PC-3 (cell line): ENCODE measurements at places on chromosomes 7 and 10. TPM values are rescaled to one million over a fixed set of nuclear protein-coding genes. Genes with fewer than 3 reads are reported as not detected.

- DNase-seq: no peak
Observed at GRCh38 chr7:33720870-33721269, 184.5 kb upstream of the BMPER start.

C10orf143 gene
- total RNA-seq: 0.29 TPM in 1 of 2 replicates, not detected in the other

DNA sequence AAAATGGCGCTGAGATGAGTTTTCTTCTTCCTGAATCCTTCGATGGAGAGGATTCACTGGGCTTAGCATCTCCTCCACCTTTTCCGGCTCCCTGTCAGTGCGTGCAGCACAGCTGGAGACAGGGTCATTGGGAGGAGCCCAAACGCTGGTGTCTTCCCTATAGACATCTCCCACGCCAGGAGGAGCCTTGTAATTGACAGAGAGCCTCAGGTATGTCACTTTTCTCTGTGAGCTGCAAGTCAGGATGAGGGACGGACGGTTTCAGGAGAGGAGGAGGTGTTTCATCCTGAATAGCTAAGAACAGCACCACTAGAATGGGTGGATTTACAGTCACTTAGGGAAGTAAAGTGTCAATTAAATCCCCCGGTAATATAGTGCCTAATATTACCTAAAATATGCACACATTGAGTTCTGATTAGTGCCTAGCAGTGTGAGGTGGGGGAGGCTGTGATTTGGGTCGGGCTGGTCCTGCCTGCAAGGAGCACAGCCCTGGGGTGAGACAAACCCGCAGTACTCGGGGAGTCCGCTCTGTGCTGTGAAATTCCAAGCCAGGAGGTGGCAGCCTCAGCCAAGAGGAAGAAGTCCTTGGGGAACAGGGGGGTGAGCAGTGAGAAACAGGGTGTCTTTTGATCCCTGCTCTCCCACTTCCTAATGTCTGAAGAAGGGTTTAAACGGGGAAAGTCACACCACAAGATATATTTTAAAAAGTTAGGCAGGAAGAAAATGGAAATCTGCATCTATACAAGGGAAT, 28.2 kb downstream of the IL15RA start:
- DNase-seq: peak; percentile 54

SCART1 gene
- total RNA-seq: 2.4 and 5.1 TPM in 2 replicates

SLC18A2 gene
- total RNA-seq: not detected in 2 replicates

DNA sequence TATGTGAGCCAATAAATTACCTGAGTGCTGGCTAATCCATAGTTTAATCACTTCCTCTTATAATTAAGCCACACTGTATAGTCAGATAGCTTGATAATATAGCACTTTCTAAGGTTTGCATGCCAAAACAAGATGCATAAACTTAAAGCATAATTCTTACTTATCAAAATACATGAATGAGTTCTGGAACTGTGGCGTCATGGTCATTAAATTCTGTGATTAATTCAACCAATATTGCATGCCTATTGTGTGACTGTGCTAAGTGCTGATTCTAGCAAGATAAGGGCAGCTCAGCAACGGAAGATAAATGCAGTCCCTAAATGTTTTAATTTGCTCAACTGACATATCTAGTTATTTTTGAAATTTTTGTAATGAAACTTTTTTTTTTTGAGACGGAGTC, 29.7 kb downstream of the HOXA1 start:
- peak; percentile 90 for DNase-seq

- no peak for DNase-seq
Observed at GRCh38 chr7:98254951-98255610, 3.0 kb upstream of the TECPR1 start.

DNA sequence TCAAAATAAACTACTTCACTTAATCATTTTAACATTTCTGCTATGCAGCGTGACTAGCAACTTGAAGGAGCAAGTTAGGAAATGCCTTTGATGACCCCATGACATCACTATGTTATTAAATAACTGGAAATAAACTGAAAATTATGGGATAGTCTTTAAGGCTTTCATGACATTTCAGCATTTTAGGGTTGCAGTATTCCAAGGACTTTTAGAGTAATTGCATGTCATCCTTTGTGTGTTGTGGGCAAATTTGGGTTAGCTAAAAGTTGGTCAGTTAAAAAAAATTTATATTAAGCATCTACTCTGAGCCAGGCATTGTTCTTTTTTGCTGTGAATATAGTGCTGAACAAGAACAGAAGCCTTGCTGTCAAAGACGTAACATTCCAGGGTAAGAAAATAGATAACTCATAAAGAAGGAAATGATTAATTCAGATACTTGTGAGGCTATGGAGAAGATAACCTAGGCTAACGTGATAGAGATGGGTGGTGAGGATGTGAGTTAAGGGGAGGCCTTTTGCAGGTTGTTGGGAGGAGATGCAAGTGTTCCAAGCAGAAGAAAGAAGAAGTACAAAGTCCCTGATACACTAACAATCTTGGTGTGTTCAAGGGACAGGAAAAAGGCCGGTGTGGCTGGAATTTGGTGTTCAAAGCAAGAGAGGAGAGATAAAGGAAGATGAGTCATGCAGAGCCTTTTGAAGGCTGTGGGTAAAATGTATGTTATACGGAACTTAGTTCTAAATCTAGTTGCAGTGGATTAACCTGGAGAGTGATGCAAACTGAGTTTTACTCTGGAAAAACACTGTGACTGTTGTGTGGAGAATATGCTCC, 610.2 kb downstream of the AUTS2 start:
- no peak for DNase-seq

- DNase-seq: no peak
Observed at GRCh38 chr10:51488766-51489408, 210.5 kb downstream of the CSTF2T start.

- no peak for DNase-seq
Observed at GRCh38 chr7:139131-139530, 53.2 kb upstream of the FAM20C start.

GRCh38 chr7:17471325-17471724, 172.9 kb downstream of the AHR start:
- DNase-seq: no peak

GRCh38 chr7:136685501-136686173, 182.8 kb upstream of the CHRM2 start:
- no peak for DNase-seq

CALML5 gene
- not detected in 2 replicates for total RNA-seq

GRCh38 chr10:103188853-103189252, 4.2 kb downstream of the NT5C2 start:
- peak; percentile 8 for DNase-seq

DNA sequence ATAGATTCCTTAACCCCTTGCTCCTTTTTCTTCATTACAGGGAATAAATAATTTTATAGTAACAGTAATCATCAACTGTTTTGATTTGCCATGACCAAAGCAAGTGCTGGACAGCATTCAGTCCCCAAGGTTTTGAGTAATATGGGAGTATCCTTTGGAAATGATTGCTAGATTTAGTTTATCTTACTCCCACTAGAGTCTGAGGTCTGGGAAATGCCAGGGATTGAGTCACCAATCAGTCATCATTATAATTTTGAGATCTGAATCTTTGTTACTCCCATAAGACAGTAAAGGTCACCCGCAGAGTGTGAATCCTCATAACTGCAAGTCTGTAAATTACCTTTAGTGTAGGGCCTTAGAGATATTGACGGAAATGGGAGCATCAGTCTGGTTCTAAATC, 133.7 kb upstream of the SEMA3E start:
- peak; percentile 63 for DNase-seq
